ENCODE measurements at places on chromosomes 7 and 10. TPM values are rescaled to one million over a fixed set of nuclear protein-coding genes. Genes with fewer than 3 reads are reported as not detected.

DNA sequence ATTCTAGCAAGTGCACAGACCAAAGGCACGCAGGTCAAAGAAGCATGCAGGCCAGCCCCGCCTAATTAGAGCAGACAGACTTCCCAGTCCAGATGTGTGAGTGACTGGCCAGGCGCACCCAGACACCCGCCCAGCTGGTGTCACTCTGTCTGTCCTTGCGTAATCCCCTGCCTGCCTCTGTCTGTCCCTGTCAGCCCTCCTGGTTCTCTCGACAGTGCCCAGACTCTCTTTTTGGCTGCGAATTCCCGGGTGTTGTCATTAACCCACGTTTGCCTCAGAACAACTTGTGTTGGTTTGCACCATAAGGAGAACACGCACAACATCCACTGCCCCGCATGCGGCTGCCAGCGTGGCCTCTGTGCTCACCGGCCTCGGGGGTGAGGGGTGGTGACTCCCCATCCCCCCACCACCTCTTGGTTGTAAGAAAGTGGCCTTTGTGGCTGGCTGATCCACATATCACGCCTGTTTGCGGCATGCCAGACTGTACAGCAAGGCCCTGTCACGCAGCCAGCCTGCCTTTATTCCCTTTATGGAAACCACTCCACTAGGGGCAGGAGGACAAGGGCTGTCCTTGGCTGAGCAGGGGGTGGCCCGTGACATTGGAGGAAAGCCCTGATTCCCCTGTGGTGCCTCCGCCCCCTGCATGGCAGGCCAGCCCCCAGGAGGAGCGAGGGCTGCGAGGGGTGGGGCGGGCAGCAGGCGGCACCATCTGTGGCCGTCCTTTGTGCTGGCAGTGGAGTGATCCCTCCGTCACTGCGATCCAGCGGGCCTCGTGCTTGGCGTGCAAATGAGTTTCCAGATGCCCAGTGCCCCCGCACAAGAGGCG, 72.8 kb upstream of the PPIF start:
- no peak for DNase-seq

GRCh38 chr7:149826344-149827088, 11.7 kb upstream of the ZNF862 start:
- no peak for DNase-seq

DNA sequence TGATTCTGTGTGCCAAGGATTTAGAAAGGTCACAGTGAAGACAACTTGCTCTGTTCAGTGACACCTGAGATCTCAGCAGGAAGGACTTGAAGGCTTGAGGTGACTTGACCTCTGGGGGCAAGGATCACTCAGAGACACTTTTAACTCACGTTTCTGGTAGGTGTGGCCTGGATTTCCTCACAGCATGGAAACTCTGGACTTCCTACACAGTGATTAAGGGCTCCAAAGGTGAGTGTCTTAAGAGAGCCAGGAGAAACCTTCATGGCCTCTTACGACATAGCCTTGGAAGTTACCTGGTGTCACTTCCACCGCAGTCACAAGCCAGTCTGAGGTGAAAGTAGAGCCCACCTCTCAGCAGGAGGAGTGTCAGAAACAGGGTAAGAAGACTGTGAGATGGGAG, 38.1 kb upstream of the ADO start:
- no peak for DNase-seq

DNA sequence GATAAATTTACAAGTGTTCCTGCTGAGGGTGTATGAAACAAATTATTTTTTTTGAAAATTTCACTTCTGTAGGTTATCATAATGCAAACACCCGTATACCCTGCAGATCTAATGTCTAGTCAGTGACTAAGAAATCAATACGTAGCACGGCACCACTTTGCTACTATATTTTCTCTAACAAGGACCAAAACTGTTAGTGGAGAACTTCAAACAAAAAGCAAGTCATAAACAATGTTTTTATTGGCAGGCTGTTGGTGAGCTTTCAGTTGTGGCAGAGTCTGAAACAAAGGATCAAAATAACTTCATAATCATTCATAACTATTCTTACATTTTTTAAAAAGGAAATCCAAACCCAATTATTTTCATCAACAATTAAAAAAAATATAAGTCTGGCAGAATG, 11.8 kb downstream of the SEM1 start:
- no peak for DNase-seq

DNA sequence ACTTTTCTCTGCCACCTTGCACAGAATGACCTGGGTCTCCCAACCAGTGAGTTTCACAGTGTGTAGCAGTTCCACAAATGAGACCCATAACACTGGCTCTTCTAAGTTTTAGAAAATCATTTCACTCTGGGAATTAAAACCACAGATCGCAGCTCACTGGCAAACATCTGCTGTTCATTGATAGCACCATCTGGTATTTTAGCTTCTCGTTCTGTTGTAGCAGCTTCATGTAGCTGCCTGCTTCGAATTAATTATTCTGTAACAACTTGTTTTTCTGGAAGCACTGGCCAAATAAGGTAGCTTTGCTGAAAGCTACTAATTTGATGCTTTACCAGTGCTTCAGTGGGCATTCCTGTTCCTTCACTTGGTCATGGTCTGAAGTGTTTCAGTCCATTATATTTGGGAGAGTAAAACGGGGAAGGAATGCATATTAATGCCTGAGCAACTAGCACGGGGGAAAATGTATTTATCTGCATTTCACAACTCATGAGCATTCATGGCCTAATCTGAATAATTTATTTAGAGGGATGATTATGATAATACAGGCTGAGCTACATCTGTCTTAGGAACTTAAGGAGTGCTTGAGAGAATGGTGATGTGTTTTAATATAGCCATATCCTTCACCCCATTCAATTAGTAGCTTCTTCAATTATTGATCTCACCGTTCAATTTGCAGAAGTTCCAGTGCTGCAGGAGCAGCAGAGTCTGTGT, 447.4 kb downstream of the XPNPEP1 start:
- no peak for DNase-seq

GRCh38 chr10:81843042-81843441, 32.0 kb upstream of the NRG3 start:
- no peak for DNase-seq

The C10orf62 gene
- total RNA-seq, result 0.56 TPM

The LRRC4 gene
- total RNA-seq, result 2.7 TPM

All from liver (tissue), 10 donors.